Chondrocyte (in vitro differentiated cells): ENCODE measurements at places on chromosomes 2 and 18. TPM values are rescaled to one million over a fixed set of nuclear protein-coding genes. Genes with fewer than 3 reads are reported as not detected.
A peak's percentile ranks its signal among the peaks of the same experiment; 100 is the strongest.

The LCT gene
- total RNA-seq = not detected in 3 replicates

DNA sequence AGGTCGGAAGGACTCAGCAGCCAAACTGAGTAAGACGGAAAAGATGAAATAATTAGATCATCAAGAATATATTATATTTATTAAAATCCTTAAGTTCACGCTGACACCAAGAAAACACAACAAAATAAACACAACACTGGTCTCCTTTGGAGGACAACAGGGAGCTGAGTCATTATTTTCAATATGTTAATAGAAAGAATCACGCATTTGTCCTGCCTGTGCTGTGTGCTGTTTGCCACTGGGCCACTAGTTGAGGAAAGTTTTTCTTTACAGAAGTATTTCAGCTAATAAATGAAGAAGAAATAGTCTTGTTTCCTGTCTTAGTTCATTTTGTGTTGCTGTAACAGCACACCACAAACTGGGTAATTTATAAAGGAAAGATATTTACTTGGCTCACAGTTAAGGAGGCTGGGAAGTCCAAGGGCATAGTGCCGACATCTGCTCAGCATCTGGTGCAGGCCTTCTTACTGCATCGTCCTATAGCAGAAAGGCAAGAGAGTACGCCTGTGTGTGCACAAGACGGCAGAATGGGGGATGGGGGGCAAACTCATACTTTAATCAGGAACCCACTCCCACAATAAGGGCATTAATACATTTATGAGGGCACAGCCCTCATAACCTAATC is 88.0 kb downstream of the TCF7L1 start:
- DNase-seq = no peak

DNA sequence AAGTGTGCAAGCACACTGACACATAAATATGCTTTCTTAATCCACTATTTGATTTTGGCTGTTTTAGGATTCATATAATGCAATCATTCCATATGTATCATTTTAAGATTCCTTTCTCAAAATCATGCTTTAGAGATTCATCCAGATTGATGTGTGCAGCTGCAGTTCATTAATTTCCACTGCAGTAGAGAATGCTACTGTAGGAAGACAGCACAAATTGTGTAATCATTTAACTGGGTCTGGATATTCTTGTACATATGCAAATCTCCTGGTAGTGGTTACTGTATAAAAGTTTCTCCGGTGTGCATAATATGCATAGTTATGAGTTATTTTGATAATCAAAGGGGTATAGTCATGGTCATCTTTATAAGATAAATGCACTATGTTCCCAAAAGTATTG is 502.5 kb upstream of the ACVR2A start:
- no peak for DNase-seq

DNA sequence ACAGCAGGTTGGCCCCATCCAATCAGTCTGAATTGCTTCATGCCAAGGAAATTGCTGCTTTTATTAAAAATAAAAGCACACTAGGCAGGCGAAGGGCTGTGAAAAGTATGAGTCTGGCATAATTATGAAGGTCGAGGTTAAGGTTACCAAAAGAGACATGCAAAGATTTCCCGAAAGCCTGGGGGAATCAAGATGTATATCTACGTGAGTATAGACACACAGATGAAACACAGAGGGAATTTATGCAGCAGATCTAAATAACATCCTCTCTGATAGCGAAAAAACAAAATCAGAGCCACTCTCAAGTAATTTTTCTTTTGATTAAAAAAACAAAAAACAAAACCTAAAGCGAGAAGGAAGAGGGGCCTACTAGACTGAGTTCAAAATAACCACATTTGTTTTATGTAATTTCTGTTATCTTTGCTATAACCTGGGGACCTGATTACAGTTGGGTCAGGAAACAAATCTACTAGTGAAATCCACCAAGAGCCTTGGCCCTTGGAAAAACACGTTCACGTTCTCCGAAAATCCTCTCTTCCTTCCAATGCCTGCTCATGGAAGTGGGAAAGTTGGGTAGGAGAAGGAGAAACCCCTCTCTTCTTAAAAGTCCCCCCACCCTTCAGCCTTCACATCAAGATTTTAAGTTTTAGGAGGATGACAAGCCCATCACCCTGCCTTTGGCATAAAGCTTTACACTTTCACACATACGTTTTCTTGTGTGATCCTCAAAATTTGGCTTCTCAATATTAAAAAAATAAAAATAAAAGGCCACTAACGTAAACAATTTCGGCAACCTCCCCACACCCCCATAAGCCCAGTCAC is 1.4 kb downstream of the AAK1 start:
- no peak for DNase-seq

The CAPN14 gene
- 0.10 to 0.39 TPM (median 0.15 TPM) in 3 replicates for total RNA-seq

- DNase-seq = no peak
These were observed 49.3 kb upstream of the ROCK2 start for GRCh38 chr2:11393711-11394236.

GRCh38 chr2:63792530-63792929 is 49.2 kb upstream of the UGP2 start:
- DNase-seq = no peak

DNA sequence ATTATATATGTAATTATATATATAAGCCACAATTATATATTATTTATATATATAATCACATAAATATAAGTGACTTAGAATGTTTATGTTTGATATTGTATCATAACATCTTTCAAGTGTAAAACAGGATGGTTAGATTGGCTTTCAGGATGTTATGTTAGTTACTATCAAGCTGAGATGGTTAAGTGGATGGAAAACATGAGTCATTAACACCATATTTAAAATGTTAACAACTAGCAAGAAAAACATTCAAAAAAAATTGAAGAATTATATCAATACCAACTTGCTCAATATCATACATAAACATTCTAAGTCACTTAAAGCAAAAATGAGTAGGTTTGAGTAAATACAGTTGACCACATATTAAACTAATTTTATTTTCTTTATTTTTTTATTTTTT is 21.8 kb upstream of the RAB27B start:
- no peak for DNase-seq

The NR4A2 gene
- 1.2 TPM in 3 replicates for total RNA-seq

The POMC gene
- not detected in 3 replicates for total RNA-seq

DNA sequence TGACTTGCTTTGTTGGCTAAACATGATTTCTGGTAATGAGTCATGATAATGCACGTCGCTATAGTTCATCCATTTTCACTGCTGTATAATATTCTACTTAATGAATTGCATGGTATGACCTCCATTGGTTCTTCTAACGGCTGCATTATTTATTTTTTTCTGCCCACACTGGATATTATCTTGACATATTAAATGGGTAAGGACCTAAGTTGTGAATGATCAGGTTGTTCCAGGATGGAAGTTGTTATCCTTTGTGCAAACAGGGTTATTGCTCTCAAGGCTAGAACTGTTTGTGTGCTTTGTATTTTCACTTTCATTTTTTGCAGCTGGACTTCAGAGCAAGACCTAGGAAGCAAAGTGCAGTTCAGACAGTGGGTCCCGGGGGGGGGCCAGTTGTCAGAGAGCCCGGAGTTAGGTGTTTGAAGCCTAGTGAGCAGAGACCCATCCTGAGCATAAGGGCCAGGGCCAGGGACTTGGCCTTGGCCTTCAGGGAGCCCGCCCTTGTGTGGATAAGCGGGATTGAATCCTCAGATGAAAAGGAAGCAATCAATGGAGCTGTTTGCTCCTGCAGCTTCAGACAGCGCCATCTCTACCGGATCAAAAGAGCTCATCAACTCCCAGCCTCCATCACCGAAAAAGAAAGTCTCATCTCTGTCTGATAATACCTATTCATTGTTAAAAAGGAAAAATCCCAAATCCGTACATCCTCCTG is 48.2 kb downstream of the AGAP1 start:
- DNase-seq = peak; percentile 39

DNA sequence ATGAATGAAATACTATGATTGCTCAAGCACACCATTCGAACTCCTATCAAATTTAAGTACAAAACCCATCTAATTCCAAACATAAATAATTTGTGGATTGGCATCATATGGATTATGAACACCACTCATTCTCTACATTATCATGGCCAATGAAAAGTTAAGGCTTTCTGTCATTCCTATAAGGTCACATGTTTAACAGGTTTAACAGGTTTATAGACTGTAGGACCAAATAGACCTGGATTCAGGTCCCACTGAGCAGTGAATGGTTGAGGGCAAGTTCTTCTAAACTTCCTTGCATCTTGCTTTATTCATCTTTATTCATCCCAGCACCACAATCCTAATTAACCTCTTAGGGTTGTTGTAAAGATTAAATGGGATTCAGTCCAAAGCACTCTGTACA is 33.4 kb downstream of the FBXO36 start:
- DNase-seq = no peak

The EPB41L3 gene
- total RNA-seq = 47.0 to 63.5 TPM (median 61.1 TPM) in 3 replicates

DNA sequence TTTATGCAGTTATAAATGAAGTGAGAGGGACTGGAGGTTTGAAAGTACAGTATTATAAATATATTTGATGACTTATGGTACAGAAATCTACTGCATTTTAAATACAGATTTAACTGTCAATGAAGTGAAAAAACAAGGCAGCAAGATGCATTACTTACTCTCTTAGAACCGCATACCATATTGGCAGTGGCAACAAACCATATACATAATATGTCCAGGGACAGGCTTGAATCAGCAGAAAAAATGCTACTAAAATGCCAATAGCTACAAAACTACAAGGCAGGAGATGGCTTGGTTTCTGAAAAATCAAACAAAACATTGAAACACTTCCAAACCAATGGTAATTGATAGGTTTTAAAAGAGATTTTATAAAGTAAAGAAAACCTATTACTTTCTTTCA is 77.2 kb downstream of the PIGN start:
- no peak for DNase-seq

GRCh38 chr18:23837591-23837990 is 148.3 kb downstream of the LAMA3 start:
- no peak for DNase-seq

DNA sequence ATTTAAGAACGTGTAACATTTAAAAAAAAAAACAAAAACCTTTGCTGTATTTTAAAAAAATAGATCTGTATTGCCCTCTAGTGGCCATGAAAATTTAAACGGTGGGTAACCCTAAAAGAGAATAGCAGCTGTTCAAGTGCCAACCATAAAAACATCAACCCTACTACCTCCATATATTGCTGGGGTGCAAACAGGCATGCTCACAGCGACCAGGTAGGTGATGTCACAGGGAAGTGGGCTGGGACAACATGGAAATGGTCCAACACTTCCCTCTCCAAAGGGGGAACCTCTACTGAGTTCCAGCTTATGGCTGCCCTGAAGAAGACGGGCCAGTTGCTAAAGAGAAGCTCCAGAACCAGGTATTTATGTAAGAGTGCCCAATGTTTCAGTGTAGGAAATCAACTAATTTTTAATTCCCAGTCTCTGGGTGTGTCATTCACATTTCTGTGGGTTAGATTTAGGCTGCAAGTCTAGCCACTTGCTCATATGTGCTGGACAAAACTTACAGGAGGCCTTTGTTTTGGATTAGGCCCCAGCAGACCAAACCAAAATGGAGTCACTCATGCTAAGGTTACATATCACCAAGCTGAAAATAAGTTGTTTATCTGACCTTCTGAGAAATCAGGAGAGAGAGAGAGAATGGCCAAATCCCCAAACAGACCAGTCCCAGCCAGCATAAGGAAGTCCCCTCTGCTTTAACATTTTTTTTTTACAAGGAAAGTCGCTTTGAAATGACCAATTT is 54.5 kb downstream of the SKA1 start:
- DNase-seq = no peak

DNA sequence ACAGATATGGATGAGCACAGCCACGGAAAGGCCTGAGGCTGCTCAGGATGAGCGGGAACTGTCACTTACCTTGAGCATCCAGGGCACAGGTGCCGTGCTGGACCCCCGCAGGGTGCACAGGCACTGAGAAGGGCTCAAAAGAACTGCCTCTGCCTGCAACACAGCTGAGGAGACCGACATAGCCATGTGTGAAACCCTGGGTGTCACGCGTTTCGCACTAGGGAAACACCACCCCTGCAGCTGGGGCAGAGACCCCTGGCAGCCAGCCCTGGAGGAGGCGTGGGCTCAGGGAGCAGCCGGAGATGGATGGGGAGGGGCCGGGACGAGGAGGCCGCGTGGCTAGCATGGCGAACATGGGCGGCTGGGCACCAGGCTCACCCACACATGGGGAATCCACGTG is 228.9 kb downstream of the EIPR1 start:
- no peak for DNase-seq
